ENCODE measurements at places on chromosomes 11 and 22.
A peak's percentile ranks its signal among the peaks of the same experiment; 100 is the strongest.

GRCh38 chr11:80593648-80594374 lies 1153.0 kb upstream of the TENM4 start:
- no peak for DNase-seq

- no peak for DNase-seq
Measured at GRCh38 chr22:18042685-18043084, 18.3 kb upstream of the MICAL3 start.

DNA sequence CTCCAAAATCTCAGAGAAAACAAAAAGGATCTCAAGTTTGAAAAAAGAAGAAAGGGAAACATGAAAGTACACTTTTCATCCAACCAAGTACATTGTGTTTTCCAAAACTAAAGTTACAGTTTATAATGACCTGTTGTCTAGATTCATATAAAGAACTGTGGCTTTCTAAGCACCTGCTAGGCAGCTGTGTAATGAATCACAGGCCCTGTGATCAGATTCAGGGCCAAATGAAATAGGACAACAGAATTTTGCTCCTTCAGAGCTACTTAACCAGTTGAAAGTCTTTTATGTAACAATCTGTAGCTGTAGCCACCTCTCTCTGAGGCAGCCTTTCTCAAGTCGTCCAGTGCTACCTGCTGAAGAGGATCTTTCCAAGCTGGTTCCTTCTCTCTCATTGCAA lies 960.0 kb upstream of the RAG2 start:
- no peak for DNase-seq

- no peak for DNase-seq
Measured at GRCh38 chr11:126415128-126415527, 59.6 kb downstream of the ST3GAL4 start.

DNA sequence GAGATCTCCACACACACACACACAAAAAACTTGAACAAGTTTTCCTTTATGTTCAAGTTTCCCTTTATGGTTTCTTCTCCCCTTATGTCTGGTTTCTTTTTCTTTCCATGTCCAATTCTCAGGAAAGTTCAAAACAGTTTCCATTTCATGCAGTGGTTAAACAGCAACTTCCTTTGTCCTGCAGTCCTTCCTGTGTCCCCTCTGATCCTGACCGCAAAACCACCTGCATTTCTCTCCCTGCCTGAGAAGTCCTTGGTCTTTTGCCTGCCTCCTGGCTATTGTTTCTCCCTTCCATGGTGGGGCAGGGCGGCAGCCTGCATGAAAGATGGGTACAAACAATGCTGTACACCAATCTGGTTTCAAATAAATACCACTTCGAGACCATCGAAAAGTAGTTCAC lies 58.3 kb upstream of the SORL1 start:
- DNase-seq = no peak

GRCh38 chr11:29963036-29963435 lies 53.8 kb downstream of the KCNA4 start:
- DNase-seq = no peak

DNA sequence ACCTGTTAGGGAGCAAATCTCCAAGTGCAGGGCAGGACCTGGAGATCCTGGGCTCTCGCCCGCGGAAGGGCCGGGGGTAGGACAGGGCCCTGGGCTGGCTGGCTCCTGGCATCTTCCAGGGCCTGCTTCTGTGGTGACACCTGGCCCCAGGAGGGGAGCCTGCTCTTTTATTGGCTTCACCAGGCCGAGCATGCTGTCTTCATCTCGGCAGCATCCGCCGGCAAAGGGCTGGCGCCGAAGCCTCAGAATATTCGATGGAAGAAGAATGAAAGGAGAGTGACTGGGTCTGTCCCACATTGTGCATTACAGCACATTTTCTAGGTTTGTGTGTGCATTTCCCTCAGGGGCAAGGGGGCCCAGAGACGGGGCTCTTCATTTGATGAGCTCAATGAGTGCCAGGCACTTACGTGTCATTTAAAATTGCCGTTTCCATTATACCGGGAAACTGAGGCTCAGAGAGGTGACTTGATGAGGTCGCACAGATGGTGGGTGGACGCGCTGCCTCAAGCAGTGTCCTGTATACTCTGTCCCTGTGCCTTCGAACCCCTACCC lies 70.0 kb downstream of the RBX1 start:
- DNase-seq = no peak

DNA sequence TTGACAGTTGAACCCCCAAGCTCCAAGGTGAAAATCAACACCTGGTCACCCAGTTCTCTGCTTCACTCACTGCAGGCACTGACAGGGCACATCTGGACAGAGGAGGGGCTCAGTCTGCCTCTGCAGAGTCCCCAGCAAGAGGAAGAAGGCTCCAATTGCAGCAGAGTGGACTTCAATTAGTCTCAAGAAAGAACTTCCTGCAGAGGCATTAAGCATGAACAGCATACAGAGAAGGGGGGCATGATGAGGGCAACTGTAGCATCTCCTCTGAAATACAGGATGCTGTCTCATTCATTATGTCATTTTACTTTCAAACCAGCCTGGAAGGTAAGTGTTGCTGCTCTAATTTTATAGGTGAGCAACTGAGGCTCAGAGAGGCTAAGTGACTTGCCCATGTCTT lies 11.1 kb downstream of the GDPD5 start:
- DNase-seq = no peak

- no peak for DNase-seq
Measured at GRCh38 chr22:45632791-45633515, 38.7 kb upstream of the ATXN10 start.

GRCh38 chr11:124536520-124536919 lies 6.9 kb downstream of the OR8B12 start:
- no peak for DNase-seq

DNA sequence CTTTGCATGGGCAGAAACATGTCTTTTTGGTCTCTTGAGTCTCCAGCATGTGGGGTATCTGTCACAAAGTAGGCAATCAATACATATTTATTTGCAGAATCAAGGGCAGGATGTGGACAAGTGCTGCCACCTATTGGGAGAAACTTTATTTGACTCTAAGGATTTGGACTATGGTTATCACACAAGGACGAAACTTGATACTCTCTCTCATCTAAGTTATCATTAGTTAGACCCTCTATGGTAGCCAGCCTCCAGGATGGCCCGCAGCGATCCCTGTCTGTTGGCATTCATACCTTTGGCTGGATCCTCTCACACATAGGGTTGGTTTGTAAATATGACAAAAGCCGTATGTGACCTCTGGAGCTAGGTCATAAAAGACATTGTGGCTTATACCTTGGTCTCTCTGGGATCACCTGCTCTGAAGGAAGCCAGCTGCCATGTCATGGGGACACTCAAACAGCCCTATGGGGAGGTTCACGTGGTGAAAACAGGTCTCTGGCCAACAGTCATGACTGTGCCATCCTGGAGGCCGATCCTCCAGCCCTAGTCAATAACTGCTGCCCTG lies 1.1 kb upstream of the FBXO7 start:
- peak; percentile 5 for DNase-seq

GRCh38 chr11:125978778-125979407 lies 33.0 kb downstream of the VSIG10L2 start:
- DNase-seq = no peak

- DNase-seq = no peak
Measured at GRCh38 chr11:1047595-1048156, 11.2 kb upstream of the MUC6 start.

DNA sequence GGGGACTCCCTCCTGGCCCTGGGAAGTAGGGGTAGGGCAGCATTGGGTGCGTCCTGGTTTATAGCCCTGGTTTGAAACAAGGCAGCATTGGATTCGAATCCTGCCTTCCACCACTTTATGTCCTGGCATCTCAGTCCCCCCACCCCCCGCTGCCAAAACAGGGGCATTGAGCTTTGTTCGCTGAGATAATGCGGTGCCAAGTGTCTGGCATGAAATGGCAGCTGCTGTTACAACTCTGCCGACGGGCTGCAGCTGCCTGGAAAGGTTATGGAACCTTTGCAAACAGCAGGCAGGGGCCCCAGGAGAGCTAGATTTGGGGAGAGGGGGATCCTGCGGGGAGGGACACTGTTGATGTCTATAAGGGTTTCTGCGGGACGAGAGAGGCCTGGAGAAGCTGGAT lies 1.9 kb downstream of the TST start:
- DNase-seq = no peak

DNA sequence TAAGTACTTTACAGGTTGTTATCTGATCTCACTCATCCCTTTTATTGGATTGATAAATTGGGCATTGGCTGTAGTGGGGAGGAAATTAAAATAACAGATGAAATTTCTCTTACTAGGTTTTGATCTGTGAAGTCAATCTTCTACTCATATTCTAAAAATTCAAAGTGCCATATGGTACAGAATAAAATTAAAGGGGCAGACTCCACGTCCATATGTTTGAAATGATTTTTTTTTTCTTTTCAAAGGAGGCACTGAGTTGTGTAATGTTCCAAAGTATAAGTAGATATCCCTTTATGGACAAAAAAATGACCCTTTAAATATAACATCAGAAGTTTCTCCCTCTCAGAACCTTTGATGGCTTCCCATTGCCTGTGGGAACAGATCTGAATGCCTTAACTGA lies 207.4 kb downstream of the DBX1 start:
- peak; percentile 28 for DNase-seq

DNA sequence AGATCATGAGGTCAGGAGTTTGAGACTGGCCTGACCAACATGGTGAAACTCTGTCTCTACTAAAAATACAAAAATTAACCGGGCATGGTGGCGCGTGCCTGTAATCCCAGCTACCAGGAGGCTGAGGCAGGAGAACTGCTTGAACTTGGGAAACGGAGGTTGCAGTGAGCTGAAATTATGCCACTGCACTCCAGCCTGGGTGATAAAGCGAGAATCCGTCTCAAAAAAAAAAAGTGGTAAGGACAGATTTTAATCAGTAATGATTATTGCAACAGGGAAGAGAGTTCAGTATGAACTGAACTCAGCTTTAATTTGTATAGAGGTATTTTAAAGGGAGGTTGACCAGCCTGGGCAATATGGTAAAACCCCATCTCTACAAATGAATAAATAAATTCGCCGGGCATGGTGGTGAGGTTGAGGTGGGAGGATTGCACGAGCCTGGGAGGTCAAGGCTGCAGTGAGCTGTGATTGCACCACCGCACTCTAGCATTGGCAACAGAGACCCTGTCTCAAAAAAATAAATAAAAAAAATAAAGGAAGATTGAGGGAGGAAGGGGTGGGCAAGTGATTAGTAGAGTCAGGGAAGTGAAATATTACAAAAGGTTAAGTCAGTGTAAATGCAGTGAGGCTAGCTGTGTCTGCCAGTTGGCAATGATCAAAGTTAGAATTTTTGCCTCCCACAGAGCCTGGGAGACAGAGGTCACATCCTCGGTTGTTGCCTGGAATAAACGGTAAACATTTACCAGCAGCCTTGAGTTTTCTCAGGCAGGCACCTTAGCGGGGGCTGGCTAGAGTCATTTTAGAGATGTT lies 2.6 kb upstream of the MCM5 start:
- no peak for DNase-seq

- DNase-seq = no peak
Measured at GRCh38 chr11:69085490-69086095, 36.9 kb downstream of the TPCN2 start.

- no peak for DNase-seq
Measured at GRCh38 chr11:109968781-109969180, 124.4 kb upstream of the ZC3H12C start.

DNA sequence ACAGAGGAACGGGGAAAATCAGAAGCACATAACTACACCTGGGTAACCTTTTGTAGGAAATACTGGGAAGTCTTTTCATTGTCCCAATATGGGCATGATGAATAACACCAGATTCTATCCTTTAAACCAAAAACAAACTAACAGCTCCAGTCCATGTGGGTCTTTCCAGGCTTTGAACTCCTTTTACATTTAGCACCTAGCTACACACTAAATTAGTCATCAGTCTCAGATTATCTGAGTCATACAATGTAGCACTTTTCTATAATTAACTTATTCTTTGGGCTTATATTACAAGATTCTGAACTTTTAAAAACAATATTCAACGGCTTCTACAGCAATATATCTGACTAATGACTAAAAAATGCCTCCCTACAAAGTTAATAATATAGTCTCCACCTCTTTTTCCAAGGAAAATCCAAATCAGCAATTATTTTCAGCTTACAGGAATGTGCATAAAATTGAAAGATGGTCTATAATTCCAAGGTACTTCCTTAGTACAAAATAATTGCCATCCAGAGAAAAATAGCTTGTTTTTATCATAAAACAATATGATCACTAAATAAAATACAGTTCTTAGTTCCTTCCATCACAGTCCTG lies 26.3 kb downstream of the STK33 start:
- DNase-seq = no peak

GRCh38 chr11:47466701-47467250 lies 17.8 kb upstream of the RAPSN start:
- peak; percentile 3 for DNase-seq

DNA sequence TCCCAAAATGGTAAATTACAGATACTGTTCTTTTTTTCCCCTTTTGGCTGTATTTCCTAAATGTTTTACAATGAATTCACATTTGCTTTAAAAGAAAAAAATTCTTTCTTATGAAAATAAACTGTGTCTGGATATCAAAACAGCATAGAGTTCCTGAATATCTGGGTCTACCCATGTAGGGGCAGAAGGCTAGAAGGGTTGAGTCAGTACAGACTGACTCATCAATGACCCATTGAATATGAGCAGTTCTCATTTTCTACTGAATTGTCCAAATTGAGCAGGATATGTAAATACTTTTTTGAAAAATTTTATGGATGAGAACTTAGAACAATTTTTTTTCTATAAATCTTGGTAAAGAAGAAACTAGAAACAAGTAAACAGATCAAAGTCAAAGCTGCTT lies 16.3 kb upstream of the C11orf87 start:
- no peak for DNase-seq

DNA sequence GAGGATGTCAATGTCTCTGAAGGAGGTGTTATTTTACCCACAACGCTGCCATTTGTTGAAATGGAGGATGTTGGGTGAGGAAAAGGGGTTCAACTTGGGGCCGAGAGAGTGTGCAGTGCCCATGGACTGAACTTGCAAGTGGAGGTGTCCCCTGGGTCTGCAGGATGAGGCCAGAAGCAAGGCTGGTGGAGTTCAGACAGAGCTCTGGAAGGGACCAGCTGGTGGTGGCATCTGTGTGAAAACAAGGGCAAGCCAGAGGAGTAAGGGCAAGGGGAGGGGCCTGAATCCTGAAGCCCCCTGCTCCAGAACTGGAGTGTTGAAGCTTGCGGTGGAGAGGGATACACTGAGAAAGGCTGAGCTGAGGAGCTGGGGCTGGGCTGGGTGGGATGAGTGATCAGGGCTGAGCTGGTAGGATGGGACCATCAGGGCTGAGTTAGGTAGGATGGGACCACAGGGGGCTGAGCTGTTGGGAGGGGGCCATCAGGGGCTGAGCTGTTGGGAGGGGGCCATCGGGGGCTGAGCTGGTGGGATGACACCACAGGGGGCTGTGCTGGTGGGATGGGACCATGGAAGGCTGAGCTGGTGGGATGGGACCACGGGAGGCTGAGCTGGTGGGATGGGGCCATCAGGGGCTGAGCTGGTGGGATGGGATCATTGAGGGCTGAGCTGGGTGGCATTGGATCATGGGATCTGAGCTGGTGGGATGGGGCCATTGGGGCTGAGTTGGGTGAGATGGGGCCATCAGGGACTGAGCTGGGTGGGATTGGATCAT lies 13.4 kb upstream of the CTSD start:
- no peak for DNase-seq

DNA sequence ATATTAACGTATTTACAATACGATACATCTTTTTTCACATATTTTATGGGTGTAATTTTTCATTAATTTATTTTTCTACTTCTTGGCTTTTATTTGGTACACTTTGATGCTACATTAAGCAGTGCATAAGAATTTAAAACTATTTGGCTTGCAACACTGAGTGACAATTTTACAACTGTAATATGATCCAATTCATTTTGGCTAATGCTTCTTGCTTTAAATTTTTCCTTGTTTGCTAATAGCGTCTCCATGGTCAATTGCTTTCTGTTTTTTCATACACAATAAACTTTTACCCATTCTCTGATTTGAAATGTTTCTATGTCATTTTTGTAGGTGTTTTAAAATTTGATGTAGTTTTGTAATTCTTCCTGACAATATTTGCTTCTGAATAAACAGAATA lies 773.2 kb downstream of the FAM181B start:
- no peak for DNase-seq
